ENCODE measurements at places on chromosomes 3 and 15.

DNA sequence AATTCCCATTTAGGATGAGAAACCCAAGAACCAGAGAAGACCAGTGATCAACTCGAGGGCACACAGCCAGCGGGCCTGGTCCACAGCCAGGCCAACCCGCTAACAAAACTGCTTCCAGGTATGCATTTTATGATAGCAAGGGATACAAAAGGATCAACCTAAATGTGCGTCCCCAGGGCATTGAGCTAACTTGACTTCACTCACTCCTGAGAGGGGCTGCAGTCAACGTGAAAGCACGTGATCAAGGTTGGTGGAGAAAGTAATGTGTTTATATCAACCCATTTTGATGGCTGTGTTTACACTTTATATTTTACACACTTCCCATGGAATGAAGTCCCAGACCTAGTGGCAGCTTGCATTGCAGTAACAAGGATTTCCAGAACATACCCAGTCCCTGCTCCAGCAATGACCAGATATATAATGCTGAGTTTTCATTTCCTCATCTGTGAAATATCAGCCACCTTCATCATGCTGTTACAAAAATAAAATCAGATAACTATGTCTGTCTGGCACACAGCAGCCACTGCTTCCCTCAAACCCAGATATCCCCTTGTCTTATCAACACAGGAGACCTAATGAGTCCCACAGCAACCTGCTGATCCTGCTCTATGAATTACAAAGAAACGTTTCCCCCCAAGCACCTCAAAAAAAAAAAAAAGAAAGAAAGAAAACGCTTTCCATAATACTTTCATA lies 2.0 kb downstream of the KLHL6 start:
- DNase-seq: no peak

- DNase-seq: no peak
Observed at GRCh38 chr3:195815169-195815771, 3.5 kb upstream of the MUC4 start.

DNA sequence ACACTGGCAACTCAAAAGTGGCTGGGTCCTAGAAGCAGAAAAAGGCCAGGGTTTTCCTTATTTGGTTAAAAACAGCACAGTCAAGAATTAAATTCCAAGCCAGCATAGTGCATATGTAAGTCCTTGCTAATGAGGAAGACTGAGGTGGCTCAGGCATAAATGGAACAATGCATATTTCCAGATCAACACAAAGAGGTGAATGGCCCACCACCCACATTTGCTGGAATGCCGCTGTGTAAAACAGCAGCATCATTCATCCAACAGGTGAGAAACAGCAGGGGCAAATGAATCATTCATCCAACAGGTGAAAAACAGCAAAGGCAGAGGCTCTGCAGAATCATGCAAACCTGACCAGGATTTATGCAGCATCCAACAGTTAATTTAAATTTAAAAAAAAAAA lies 32.9 kb downstream of the GPR176 start:
- DNase-seq: no peak

- DNase-seq: no peak
Observed at GRCh38 chr3:116591236-116591635, 118.3 kb upstream of the TUSC7 start.
